NCI-H187 (cell line): ENCODE measurements at places on chromosomes 16 and 17.

GRCh38 chr16:19913340-19913645 lies 28.6 kb upstream of the GPRC5B start:
- DNase-seq, result no peak

DNA sequence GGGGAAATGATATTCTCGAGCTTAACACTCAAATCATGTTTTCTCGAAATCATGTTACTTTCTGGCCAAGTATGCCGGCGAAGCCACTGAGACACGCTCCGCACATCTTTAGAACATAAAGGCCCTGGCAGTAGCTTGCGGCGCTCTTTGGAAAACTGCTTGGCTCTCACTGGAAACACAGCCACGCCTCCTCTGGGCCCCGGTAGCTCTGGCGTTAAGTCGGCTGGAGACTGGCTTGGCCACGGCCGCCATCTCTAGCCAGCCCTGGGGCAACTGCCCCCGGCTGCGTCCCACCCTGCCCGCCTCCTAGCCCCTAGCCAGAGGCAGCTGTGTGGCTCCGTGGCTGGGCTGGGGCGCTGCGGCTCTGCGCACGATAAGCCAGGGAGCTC lies 9.2 kb upstream of the BAIAP2 start:
- no peak for DNase-seq

DNA sequence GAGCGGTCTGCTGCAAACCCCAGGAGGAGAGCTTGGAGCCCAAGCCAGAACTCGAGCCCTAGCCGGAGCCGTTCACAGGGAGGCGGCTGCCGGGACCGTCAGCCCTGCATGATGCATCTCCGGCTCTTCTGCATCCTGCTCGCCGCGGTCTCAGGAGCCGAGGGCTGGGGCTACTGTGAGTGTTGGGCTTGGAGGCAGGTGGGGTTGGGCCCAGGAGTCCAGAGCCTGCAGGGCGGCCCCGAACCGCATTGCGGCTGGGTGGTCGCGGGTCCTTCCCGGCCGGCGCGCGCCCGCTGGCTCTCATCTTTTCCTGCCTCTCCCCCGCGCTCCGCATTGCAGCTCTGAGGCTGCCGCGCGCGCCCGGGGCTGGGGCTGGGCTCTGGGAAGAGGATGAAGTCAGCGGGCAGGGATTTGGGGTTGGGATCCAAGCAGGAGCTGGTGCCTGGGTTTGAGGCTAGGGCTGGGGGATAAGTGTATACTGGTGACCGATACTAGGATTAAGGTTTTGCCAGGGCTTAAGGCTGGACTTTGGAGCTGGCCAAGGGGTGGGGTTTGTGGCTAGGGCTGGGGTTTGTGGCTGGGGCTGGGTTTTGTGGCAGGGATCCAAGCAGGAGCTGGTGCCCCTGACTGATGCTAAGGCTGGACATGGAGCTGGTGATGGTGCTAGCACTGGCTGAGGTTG lies 532 bp downstream of the CNTNAP1 start:
- DNase-seq, result no peak

GRCh38 chr17:81863123-81863675 lies 2.9 kb upstream of the P4HB start:
- no peak for DNase-seq

DNA sequence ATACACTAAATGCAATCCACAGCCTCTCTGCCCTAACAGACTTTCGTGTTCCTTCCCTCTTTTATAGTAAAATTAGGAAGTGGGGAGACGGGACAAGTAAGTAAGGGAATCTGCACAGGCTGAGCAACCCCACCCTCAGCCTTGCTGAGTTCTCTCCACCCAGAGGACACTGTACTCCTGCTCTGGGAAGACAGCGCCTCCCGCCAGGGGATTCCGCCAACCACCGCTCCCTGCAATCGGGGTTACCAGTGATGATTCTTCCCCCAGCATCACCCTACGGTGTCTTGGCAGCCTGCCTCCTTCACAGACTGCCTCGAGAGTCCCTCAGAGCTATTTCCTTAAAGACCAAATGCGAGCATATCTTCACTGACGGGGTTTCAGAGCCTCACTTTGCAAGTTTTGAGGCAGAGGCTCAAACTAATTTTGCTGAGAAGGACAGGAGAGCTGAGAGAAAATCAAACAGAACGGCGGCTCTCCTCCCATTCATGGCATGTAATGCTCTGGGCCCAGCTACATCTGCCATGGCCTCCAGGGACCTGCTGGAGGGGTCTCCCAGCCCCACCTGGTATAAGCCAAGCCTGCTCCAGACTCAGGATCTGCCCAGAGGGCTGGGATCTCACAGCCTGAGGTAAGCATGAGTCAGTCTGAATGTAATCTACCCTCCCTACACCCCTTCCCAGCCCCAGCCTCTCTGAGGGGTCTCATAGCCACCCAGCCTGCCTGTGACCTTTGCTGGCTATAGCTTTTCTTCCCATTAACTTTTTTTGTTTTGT lies 22.7 kb upstream of the ASGR2 start:
- DNase-seq, result no peak

- no peak for DNase-seq
Observed at GRCh38 chr17:47852113-47852949, 1.4 kb upstream of the SP6 start.

DNA sequence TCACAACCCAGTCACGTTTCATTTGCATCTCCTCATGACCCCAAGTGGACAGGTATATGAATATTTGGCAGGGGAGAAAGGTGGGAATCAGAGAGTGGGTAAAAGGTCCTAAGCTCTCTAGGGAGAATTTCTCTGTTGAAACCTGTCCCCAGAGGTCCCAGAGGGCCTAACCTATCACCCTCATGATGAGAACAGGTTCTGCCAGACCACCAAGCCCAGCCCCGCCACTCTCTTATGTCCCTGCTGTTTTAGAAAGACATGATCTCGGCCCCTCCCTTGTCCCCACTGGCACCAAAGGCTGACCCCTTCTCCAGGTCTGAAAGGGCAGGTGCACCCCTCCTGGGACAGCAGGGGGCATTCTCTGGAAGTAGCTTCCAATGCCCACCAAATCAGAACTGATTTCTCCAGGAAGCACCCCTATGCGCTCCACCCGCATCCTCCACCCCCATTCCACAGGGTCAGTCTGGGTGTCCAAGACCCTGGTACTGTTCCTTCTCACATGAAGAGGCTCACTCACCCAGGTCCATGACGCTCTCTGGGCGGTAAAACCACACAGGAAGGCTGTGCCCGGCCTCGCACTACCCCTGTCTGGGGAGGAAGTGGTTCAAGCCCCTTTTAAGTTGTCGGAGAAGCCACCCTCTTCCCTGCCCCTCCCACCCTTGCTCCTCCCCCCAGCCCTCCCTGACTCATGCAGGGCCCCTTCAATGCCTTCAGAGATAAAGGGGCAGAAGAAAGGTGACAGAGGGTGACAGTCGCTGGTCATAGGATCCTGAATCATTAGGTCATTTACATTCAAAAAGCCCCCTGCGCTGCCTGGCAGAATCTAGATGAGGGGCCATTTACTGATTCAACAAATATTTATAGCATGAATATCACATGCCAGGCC lies at the start of gene CCR7:
Gene CCR7, minus strand, starts transcription at position 590 of the 886 bp plus-strand sequence. Its CDS starts 63 bp downstream, at position 527.
- DNase-seq, result no peak

DNA sequence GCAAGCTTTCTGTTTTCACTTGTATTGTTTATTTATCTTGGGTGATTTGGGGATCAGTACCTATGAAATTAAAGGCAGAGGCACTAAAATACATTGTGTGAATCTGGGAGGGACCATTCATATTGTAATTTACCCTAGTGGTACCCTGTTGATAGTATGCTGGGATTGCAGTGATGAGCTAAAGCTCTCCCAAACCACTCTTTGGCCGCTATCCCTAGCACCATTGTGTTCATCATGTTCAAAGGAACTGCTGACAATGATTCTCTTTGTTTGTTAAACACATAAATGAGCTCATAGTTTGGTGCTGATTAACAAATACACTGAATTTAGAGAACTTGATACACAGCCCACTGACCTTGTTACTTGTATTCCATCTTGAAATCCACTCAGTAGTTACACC lies 1469.8 kb downstream of the CDH11 start:
- no peak for DNase-seq

- no peak for DNase-seq
Observed at GRCh38 chr16:58027916-58028455, 2.4 kb downstream of the MMP15 start.

DNA sequence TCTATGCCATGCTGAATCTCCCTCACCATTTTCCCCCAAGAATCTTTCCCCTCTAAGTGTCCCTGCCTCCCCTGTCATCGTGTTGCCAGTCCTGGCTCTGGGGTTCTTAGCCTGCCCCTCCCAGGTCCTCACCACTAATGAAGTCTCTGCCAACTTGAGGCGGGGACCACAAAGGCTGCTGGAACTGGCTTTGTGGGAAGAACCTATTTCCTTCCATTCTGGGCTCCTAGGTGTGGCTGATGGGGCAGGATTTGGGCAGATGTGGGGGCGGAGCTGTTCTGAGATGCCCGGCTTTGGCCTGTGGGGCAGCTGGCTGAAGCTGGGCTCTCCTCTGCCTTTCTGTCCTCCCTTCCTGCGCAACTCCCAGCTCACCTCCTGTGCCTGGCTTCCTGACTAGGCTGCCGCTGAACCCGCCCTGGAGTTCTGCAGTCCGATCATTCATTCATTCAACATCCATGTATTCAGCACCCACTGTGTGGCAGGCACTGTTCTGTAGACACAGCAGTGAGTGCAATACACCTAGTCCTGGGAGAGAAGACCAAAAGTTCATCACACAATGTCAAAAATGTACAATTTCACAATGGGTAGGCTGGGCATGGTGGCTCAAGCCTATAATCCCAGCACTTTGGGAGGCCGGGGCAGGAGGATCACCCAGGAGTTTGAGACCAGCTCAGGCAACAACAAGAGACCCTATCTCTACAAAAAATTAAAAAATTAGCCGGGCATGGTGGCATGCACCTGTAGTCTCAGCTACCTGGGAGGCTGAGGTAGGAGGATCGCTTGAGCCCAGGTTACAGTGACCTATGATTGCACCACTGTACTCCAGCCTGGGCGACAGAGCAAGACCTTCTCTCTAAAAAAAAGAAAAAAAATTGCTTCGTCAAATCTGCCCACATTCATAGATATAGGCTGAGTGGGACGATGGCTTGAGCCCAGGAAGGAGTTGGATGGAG lies 1.9 kb upstream of the SNN start:
- no peak for DNase-seq

GRCh38 chr16:57735755-57736418 lies at the start of gene KATNB1:
TSS of gene KATNB1 (plus strand) at chr16:57735770. CDS start at chr16:57737244, 1,474 bp downstream.
- DNase-seq, result no peak

DNA sequence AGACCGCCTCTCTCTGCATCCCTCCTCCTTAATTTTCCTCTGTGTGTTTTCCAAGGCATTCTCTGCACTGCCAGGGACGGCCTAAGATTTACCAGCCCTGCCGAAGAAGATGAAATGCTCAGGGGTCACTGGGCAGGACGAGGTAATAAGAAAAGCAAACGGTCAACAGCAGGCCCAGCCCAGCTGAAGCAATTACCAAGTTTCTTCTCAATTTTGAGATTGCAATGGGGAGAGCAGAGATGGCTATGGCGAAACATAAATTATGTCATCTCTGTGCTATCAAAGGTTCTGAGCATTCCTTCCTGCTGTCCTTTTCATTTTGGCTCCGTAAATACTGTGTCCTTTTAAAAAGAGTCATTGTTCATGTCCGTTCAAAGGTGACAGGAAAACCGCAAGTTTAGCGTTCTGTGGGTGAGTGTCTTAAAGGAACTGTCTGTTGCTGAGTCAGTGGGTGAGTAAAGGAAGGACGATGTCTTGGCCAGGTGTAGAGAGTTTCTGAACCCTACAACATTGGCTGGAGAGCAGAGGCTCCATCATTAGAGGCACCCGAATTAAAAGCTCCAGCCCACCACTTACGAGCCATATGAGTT lies 753.9 kb upstream of the EEF2KMT start:
- DNase-seq, result no peak

GRCh38 chr17:40515491-40516041 lies 14.1 kb upstream of the TNS4 start:
- no peak for DNase-seq

- no peak for DNase-seq
Observed at GRCh38 chr17:45380046-45380765, 52.5 kb downstream of the ARHGAP27 start.

DNA sequence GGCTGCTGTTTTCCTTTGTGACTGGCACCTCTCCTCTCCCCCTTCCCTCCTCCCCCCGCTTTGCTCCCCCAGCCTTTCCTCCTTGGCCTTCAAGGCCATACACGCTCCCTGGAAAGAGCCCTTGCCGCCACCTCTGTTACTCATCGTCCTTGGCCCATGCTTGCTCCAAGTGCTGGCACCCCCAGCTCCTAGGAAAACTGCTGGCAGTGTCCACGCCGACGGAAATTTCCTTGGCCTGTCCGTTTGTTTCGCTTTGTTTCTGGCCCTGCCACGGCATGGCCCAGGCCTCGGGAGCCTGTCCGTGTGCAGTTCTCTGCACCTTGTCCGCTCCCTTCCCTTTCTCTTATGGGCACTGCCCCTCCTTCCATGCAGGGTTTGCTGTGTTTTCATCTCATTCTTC lies 18.0 kb downstream of the CA5A start:
- no peak for DNase-seq

GRCh38 chr17:751269-752001 lies 629 bp downstream of the GEMIN4 start:
- DNase-seq, result no peak

- DNase-seq, result no peak
Observed at GRCh38 chr16:79632289-79632688, 31.8 kb upstream of the MAF start.

- DNase-seq, result no peak
Observed at GRCh38 chr17:64160378-64160777, 30.4 kb upstream of the ERN1 start.

DNA sequence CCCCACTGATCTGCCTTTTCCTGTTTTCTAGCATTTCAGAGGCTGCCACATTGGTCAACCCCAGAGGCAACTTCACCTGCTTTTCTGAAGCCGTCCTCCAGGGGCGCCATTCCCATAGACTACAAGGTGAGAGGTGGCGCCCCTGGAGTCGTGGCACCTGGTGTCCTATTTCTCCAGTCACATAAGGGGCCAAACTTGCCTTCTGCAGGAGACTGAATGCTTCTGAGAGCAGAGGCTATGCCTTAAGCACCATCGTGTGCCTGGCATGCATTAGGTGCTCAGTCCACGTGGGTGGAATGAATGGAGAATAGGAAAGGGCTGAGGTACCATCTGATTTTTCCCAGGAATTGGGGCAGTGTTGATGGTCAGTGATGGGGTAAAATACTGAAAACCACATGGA lies 164.8 kb downstream of the HAPSTR1 start:
- DNase-seq, result no peak
